ENCODE measurements at places on chromosomes 16 and 17.

DNA sequence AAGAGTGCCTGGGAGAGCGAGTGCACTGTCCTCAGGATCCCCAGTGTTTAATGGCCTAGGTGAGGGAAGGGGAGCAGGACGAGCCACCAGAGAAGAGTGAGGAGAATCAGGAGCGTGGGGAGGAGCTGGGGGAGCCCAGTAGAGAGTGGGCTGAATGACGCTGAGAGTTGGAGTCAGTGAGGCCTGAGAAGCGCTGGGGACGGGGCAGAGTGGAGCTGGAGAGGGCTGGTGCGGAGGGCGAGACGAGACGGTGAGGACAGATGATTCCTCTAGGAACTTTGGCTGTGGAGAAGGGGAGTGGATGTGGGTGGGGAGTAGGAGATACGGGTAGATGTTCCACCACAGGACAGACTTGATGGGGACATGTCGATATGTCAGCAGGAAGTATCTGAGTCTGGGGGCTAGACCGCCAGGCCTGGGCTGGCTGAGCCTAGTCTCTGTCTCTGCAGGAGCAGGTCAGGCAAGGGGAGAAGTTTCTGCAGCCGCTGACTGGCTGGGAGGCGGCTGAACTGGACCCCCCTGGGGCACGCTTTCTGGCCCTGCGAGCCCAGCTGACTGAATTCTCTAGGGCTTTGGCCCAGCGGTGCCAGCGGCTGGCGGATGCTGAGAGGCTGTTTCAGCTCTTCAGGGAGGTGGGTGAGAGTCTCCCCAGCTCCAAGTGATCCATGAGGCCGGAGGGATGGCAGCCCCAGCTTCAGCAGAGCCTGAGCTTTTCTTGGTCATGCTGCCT, 4.7 kb downstream of the PLEKHG4 start:
- no peak for DNase-seq

GRCh38 chr17:63841350-63842172, 924 bp downstream of the SMARCD2 start:
- DNase-seq: no peak

GRCh38 chr16:58733248-58733670, 857 bp downstream of the GOT2 start:
- no peak for DNase-seq

GRCh38 chr17:71613996-71614395, 506.8 kb upstream of the SOX9 start:
- DNase-seq: no peak

DNA sequence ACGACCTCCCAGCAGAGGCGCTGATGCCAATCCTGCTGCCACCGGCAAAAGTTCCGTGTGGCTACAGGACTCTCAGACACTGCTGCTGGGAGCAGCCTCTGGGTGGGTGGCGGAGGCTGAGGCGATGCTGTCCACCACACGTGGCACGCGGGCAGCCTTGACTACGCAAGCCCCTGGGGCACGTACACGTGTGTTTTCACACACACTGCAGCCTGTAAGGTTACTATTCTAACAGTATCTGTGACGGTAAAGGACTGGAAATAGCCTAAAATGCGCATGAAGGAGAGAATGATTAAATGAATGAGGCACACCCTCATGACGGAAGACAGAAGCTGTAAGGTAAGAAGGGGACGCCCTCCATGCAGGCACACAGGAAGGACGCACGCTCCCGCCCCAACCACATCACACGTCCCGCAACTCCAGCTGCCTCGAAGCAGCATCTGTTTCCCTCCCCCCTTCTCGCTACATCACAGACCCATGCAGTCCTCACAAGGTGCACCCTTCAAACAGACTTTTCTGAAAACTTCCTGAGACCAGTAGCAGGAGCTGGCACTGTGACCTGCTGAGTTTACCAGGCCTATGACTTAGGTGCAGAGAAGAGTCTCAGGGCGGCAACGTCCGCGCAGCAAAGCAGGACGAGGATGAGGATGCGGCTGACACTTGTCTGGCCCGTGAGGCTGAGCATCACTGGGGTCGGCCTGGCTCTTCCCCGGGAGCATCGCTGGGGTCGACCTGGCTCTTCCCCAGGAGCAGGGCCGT, 28.7 kb upstream of the FASN start:
- DNase-seq: peak; percentile 59

- no peak for DNase-seq
Observed at GRCh38 chr16:1975432-1976215, 3.8 kb downstream of the TBL3 start.

- no peak for DNase-seq
Observed at GRCh38 chr17:81305051-81305630, 10.0 kb upstream of the SLC38A10 start.

DNA sequence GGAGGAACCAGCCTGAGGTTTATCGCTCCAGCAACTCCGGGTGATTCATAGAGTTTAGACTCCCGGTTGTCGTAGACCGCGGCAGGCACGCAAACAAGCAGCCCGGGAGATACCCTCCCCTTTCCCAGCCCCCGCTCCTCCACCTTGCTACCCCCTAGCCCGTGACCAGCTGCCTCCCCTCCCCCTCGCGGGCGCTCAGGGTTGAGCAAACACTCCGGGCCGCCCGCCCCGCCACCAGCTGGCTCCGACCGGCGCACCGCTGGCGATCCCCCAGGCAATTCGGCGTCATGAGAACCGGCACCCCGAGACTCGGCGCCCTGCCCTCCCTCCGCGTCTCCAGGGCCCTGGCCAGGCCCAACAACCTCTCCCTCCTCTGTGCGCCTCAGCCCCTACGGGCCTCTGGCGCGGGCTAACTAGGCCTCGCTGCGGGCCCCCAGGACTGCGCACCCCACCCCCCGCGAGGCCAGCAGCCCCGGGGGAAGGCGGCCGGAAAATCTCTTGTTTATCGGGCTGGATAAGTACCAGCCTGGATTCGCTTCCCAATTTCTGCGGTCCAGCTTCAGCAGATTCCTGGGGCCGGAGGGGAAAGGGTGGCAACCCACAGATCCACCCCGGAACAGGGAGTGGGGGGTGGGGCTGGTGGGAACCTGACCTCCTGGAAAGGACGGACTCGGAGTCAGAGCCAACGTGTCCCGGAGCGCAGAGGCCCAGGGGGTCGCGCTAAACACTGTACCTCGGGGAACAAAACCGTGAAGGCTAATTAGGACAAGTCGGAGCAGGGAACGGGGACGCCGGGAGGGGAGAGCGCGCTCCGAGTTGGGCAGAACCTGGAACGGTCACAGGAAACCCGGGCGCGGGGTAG, 951 bp upstream of the GPRC5C start:
- no peak for DNase-seq

DNA sequence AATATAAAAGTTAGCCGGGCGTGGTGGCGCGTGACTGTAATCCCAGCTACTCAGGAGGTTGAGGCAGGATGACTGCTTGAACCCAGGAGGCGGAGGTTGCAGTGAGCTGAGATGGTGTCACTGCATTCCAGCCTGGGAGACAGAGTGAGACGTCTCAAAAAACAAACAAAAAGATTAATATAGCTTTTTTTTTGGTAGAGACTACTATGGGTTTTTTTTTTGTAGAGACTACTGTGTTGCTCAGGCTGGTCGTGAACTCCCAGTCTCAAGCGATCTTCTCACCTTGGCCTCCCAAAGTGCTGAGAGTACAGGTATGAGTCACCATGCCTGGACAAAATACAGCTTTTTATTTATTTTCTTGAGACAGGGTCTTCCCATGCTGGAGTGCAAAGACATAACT, 20.2 kb downstream of the ZNRF1 start:
- DNase-seq: no peak

DNA sequence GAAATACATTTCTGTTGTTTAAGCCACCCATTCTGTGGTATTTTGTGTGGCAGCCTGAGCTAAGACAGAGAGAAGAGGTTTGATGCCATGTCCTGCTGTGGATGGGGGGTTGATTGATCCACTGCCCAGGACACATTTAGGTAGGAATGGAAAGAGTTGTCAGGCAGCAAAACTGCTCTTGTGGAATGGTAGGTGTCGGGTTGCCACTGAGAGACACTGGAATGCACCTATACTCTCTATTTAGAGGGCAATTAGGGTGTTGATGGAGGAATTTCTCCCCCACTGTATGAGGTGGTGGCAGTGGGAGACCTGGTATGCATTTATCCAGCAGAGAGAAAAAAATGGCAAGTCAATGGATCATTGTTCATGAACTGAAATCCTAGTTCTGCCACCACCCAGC, 30.9 kb downstream of the CBLN1 start:
- DNase-seq: no peak

DNA sequence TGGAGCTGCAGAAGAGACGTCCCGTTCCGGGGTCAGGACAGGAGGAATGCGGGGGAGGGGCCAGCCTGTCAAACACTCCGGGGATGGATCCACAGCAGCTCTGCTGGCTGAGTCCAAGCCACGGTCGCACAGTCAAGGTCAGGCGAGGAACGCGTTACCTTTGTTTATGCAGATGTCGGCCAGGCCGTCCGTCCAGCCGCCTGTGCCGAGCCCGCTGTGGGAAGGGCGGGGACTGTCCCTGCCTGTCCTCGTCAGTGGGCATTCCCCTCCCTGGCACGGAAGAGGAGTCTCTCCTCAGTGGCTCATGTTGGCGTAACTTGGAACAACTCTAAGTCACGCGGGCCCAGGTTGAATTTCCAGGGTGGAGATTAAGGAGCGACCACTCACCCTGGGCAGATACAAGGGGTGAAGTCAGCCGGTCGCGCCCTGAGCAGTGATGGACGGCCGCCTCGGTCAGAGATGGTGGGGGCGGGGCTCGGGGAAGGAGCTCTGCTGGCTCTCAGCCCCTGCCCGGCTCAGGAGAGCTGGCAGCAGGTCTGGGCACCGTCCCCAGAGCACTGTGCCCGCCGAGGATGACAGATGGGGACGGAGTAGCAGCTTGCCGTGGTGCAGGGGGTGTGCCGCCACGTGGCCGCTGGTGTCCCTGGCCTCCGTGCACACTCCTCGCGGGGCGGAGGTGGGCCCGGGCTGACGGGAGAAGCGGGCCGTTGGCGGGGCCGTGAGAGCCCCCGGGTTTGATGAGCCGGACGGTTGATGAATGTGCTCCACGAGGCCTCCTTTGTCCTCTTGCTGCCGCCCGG, 7.3 kb downstream of the CACNA1H start:
- DNase-seq: no peak

DNA sequence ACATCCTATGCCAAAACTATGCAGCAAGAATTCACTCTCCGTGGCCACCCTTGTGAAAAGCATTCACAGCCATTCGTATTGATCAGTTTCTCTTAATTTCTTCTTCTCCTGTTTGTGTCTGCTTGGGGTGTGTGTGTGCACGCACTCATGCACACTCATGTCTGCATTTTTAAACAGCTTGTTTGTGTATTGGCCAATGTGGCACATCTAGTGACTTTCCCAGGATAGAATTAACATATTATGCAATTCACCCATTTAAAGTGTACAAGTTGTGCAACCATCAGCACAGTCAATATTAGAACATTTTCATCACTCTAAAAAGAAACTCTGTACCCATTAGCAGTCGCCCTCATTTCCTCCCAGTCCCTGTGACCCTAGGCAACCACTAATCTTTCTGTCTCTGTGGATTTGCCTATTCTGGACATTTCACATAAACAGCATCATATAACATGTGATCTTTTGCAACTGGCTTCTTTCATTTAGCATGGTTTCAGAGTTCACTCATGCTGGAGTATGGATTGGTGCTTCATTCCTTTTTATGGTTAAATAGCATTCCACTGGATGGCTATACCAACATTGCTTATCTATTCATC, 20.1 kb downstream of the IRX3 start:
- DNase-seq: no peak

- no peak for DNase-seq
Observed at GRCh38 chr16:68892214-68892613, 48.9 kb downstream of the TANGO6 start.

DNA sequence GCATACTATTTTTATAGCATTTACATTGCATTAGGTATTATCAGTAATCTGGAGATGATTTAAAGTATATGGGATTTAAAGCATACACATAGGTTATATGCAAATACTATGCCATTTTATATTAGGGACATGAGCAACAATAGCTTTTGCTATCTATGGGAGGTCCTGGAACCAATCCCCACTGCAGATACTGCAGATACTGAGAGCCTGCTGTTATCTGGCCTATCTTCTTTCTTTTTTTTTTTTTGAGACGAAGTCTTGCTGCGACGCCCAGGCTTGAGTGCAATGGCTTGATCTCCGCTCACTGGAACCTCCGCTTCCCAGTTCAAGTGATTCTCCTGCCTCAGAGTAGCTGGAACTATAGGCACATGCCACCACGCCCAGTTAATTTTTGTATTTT, 37.4 kb downstream of the STH start:
- no peak for DNase-seq

- no peak for DNase-seq
Observed at GRCh38 chr16:83878838-83879237, 20.1 kb upstream of the MLYCD start.

DNA sequence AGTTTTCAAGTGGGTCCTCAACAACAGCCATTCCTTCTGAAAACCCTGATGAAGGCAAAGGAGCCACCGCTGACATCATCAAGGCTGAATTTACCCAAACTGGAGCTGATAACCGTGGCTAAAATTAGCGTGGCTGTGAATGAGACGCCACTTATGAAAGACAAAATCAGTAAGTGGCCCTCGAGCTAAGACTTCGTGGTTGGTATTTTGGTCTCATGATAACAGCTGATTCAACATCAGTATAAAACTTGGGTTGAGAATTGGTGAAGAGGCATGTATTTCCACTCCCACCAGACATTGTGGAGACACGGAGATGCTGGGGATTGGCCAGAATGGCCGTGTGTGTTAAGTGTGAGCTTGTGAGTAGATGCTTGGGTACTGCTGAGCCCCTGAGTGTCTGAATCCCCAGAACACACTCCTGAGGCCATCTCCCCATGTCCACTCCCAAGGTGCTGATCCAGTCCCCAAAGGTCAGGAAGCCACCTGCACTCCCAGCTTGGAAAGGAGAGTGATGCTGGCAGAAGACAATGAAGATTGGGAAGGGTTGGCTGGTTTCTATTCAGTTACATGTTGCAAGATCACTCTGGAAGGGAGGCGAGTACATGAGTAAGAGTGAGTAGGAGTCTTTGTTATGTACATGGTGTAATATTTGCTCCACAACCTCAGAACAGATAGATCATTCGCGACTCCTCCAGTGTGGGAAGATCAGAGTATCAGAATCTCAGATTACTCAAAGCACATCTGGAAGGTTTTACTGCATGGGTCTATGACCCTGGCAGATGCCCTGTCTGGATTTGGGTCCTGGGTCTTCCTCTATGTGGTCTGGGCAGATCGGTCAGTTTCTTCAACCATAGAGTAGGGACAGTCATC, 207.7 kb downstream of the HS3ST3A1 start:
- DNase-seq: no peak

DNA sequence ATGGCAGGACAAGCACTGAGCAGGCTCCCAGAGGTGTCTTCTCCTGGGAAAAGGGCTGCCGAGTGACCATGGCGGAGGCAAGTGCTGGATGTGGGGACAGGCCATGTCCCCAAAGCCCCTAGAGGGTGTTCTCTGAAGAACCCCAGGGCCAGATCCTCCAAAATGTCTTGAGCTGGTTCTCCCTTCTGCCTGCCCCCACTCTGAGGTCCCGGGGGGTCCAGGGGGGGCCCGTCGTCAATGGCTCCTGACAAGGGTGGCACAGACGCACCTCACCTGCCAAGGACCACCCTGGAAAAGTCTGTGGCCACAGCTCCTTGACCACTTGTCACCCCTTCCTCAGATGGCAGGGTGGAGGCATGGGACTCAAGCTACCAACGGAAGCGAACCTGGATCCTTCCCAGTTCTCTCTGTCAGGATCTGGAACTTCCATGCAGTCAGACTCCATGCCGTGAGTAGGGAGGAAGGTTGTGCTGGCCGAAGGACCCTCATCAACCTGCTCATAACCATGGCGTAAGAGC, 2.3 kb upstream of the MYO1C start:
- no peak for DNase-seq

- no peak for DNase-seq
Observed at GRCh38 chr17:80122026-80122575, 20.7 kb downstream of the GAA start.
